Colonic mucosa (tissue), 4 donors: ENCODE measurements at places on chromosomes 12 and 14. TPM values are rescaled to one million over a fixed set of nuclear protein-coding genes. Genes with fewer than 3 reads are reported as not detected.
A peak's percentile ranks its signal among the peaks of the same experiment; 100 is the strongest.

SLC6A13 gene
- not detected for total RNA-seq

ZNF410 gene
- 38.7 TPM for total RNA-seq

ANO2 gene
- 1.1 TPM for total RNA-seq

- H3K27ac ChIP-seq: no peak overlapping the region
- no peaks in the 10 kb centered on the region for H3K27me3 ChIP-seq
- H3K4me1 ChIP-seq: no peaks in the 10 kb centered on the region
- no peaks in the 10 kb centered on the region for H3K36me3 ChIP-seq
Observed at GRCh38 chr12:26428420-26428819, 233.0 kb downstream of the SSPN start.

DNA sequence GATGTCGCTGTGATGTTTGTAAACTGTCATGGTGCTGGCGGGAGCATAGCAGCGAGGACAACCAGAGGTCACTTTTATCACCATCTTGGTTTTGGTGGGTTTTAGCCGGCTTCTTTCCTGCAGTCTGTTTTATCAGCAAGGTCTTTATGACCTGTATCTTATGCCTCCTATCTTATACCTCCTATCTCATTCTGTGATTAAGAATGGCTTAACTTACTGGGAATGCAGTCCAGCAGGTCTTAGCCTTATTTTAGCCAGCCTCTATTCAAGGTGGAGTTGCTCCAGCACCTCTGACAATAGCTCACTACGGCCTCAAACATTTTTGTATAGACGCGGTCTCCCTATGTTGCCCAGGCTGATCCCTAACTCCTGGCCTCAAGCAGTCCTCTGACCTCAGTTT, 53.7 kb downstream of the B4GALNT3 start:
- H3K4me1 ChIP-seq: peaks cover 9% of the 10 kb centered on the region
- DNase-seq: no peak
- no peaks in the 10 kb centered on the region for H3K36me3 ChIP-seq
- no peak overlapping the region for H3K27ac ChIP-seq
- H3K4me3 ChIP-seq: no peak overlapping the region

- H3K4me1 ChIP-seq: no peaks in the 10 kb centered on the region
- H3K4me3 ChIP-seq: no peak overlapping the region
- no peaks in the 10 kb centered on the region for H3K27me3 ChIP-seq
- no peak for DNase-seq
- H3K27ac ChIP-seq: no peak overlapping the region
Observed at GRCh38 chr14:70011098-70011497, 131.9 kb downstream of the SMOC1 start.

DNA sequence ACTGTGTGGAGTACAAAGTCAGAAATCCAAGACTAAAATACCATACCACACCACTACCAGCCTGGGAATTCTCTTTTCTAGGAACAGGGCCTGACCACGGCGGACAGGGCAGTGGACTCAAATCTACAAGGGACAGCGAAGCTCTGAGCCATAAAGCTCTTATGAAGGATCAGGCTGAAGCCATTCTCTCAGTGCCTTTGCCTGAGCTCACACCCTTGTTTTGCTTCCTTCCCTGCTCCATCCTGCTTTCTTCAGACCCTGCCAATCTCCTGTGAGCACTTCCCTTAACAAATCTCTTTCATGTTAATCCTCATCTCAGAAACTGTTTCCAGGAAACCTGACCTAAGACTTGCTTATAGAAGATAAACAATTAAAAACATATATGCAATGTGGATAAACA, 398.5 kb downstream of the MDGA2 start:
- DNase-seq: no peak
- no peaks in the 10 kb centered on the region for H3K36me3 ChIP-seq
- H3K27me3 ChIP-seq: no peaks in the 10 kb centered on the region

DNA sequence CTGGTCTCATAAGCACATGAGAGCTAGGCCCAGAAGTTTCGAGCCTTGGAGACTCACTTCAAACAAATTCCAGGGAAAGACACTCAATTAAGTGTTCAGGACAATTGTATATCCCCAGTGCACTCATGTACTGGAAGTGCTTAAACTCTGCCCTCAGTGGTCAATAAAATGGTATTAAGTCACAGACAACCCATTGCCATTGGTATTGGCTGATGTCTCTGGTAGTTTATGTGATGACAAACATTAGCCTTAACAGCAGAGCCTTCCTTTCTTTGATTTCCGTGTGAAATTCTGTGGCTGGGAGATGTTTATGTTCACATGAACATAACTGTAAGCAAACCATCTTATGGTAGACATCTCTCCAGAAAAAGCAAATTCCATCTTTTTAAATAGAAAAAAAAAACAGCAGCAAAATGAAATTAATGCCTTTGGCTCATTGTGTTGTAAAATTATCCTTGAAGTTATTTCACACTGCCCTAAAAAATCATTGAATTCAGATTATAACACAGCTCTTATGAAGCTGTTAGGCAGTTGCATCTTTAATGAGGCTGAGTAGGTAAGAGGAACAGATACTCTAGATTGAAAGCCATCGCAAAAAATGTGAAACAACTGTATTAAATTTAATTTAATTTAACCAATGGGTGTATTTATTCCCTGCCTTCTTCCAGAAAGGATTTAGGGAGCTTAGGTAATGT, 216.2 kb upstream of the PLEKHG7 start:
- H3K4me3 ChIP-seq: no peak overlapping the region
- no peak overlapping the region for H3K27ac ChIP-seq
- H3K4me1 ChIP-seq: no peaks in the 10 kb centered on the region
- no peak for DNase-seq

GRCh38 chr12:109744986-109745942, 31.6 kb downstream of the FAM222A start:
- DNase-seq: no peak
- no peaks in the 10 kb centered on the region for H3K27me3 ChIP-seq
- no peak overlapping the region for H3K4me3 ChIP-seq
- H3K36me3 ChIP-seq: no peaks in the 10 kb centered on the region

DNA sequence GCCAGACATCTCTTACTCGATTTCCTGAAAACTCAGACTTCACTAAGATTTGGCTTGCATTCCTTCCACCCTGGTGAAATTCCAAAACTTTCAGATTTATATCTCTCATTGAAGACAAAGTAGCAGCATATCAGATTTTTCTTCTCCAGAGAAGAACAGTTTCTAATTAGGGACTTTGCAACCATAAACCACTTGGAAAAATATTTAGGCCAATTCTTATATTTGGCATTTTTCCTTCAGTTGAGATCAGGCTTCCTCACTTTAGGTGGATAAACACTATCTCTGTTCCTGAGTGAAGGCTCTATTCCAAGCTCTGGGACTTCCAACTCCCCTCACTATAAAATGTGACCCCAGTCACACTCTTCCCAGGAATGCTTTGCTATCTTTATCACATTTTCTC, 1434.3 kb upstream of the FLRT2 start:
- no peak for DNase-seq
- no peaks in the 10 kb centered on the region for H3K36me3 ChIP-seq

- no peaks in the 10 kb centered on the region for H3K4me1 ChIP-seq
- DNase-seq: no peak
- no peaks in the 10 kb centered on the region for H3K27me3 ChIP-seq
- H3K36me3 ChIP-seq: no peaks in the 10 kb centered on the region
- no peak overlapping the region for H3K27ac ChIP-seq
Observed at GRCh38 chr12:27707216-27707615, 3.4 kb upstream of the MRPS35 start.

DNA sequence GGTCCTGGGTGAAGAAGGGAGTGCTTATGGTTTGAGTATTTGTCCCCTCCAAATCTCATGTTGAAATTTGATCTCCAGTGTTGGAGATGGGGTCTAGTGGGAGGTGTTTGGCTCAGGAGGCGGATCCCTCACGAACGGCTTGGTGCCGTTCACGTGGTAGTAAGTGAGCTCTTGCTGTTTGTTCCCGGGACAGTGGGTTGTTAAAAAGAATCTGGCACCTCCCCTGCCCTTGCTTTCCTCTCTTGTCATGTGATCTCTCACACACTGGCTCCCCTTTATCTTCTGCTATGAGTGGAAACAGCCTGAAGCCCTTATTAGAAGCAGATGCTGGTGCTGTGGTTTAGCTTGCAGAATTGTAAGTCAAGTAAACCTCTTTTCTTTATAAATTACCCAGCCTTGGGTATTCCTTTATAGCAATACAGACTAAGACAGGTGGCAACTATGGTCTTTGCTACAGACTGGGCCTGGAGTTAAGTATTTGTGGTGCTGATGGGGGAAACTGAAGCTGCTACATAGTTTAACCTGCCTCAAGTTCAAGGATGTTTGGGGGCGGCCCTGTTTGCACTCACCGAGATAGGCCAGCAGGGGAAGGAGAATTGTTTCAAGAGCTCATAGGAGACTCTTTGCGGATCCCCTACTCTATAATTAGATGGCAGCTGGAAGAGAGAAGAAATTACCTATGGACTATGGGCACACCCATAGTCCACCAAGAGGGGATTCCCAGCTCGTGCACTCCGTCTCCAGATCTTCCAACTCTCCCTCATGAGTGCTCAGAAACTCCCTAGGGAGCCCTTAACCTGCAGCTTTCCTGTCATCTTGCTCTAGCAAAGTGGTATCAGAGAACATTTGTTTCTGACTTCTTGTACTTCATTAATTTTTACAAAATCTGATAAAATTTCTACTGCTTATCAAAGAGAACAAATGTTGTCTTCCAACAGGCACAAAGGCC, 164.6 kb downstream of the SLC15A5 start:
- H3K36me3 ChIP-seq: no peaks in the 10 kb centered on the region
- no peaks in the 10 kb centered on the region for H3K4me1 ChIP-seq
- DNase-seq: no peak
- no peaks in the 10 kb centered on the region for H3K27me3 ChIP-seq

DNA sequence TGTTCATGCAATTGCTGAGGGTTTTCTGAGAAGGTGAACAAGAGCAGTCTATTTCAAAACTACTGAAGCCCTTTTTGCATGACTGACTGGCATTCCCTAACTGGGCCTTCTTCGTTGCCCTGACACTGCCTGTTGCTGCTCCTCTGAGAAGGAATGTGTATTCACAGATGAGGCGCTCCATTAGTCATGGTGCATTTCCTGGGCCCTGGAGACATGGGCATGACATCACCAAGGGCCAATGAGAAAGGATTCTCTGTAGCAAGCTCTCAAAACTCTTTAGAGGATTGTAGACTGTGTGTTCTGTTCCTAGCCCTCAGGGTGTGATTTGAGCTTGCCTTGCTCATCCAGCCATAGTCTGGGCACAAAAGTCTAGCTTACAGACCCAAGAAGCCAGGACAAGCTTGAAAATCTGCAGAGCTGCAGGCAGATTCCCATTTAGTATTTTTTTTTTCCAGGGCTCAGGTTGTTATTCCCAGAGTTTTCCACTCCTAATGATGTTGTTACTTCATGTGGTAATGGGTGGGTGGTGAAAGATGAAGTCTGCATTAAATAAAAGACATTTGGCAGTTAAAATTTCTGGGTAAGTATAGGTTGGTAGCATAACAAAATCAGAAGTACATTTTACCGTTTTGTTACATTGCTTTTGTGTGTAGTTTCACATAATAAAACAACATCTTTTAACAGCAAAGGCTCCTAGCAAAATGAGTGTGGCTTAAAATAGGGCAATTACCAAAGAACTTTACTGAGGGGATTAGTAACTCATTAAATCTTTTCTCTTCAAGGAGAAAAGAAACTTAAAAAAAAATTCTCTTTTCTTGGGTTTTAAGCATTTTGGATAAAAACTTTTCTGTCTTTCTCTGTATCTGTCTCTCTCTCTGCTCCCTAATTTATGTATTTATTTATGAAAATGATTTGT, 318.4 kb downstream of the RAD51B start:
- no peaks in the 10 kb centered on the region for H3K36me3 ChIP-seq
- DNase-seq: peak; percentile 34
- no peak overlapping the region for H3K27ac ChIP-seq
- peaks cover 3% of the 10 kb centered on the region for H3K4me1 ChIP-seq
- H3K27me3 ChIP-seq: no peaks in the 10 kb centered on the region
- no peak overlapping the region for H3K4me3 ChIP-seq

GRCh38 chr14:55102141-55102621, 26.9 kb upstream of the LGALS3 start:
- peak overlapping the region; percentile 89 for H3K27ac ChIP-seq
- DNase-seq: peak; percentile 77
- no peaks in the 10 kb centered on the region for H3K27me3 ChIP-seq
- H3K4me3 ChIP-seq: no peak overlapping the region

GRCh38 chr14:105765893-105766614, 239.7 kb downstream of the TMEM121 start:
- H3K27ac ChIP-seq: no peak overlapping the region
- H3K4me3 ChIP-seq: no peak overlapping the region
- H3K36me3 ChIP-seq: no peaks in the 10 kb centered on the region
- no peaks in the 10 kb centered on the region for H3K4me1 ChIP-seq
- DNase-seq: no peak
